ENCODE measurements at places on chromosomes 3 and 15.

DNA sequence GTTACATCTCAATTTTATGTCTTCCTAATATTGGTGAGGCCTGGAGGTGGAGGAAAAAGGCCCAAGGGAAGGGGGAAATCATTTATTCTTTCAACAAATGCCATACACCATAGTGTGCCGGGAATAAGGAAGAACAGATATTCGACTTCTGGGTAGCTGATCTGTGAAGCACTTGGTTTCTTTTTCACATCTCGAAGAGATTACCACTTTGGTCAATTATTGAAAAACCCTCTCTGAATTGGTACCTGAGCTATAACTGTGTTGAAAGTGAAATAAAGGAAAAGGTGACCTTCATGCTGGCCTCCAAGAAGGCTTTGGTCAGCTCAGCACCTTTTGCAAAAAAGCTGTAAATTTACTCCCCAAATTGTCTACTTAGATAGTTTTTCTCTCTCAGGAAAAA, 14.2 kb upstream of the MB21D2 start:
- DNase-seq, result no peak

- DNase-seq, result no peak
These were observed 82.1 kb upstream of the FHIT start for GRCh38 chr3:61333192-61333961.

GRCh38 chr15:56492236-56492635, 27.3 kb upstream of the MNS1 start:
- DNase-seq, result no peak

DNA sequence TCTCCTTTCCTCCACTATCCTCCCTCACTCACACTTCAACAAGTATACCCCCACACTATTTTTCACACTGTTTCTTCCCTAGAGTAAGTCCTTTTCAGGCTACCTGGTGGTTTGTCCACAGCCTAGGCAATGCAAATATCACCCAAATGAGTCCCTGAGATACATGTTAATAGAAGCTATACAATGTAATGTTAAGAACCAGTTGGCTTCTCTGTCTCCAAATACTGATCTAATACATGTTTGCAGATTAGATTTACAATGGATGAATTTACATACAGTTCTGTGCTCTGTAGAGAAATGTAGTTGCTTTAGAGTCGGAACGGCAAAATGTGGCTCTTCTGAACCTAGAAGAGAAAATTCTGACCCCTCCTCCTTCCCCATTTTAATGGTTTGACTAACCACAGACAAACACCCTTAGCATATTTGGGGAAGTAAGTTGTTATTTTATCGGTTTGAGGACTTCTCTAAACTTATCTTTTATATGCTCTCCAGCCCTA, 63.6 kb upstream of the MBNL1 start:
- DNase-seq, result no peak

- no peak for DNase-seq
These were observed 625.8 kb downstream of the OTOL1 start for GRCh38 chr3:162122405-162122804.

DNA sequence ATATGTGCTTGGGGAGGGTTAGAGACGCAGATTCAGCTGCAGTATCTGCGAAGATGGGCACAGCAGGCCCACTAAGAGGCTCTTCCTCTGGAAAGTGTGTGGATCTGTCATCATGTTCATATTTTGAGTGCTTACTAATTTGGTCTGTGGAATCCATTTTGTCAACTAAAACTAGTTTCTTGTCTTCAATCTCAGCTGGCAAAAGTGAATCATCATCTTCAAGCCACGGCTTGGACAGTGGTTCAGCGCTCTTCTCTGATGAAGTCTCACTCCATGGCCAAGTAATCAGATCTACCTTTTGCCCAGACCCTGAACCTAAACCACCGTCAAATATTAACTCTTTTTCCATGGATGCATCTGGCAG, 76.2 kb downstream of the IMPG2 start:
- DNase-seq, result no peak

DNA sequence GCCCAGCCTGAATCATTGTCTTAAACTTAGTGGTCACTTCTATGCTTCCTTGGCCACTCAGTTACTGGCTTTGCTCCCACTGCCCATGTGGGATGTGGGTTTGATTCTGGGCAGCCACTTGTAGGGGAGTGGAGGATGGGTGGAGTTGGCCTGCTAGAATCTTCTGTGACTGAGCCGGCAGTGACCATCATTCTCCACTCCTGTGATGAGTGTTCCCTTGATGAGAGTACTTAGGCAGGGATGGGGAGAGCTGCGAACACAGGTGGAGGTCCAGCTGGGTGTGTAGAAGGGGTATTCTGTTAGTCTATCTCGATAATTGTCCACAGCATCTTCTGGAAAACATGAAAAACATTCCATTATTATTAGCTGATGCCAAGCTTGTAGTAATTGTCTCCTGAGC, 8.0 kb downstream of the TM6SF1 start:
- DNase-seq, result no peak

DNA sequence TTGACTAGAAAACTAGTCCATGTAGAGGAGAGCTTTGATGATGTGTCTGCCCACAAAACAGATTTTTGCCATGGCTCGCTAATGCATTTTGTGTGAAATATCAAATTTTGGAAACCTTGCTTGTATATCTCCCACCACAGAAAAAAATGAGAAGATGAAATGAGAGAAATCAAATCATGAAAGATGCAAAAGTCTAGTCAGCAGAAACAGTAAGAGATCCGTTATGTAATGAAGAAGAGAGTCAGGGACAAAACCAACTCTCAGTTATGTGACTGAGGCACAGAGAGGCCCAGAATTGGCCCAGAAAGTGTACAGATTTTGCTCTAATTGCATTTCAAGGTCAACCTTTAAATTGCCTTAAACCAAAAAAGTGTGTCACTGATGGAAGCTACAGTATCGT, 107.0 kb downstream of the FILIP1L start:
- no peak for DNase-seq

GRCh38 chr3:194272861-194273742, 78.0 kb downstream of the CPN2 start:
- no peak for DNase-seq

DNA sequence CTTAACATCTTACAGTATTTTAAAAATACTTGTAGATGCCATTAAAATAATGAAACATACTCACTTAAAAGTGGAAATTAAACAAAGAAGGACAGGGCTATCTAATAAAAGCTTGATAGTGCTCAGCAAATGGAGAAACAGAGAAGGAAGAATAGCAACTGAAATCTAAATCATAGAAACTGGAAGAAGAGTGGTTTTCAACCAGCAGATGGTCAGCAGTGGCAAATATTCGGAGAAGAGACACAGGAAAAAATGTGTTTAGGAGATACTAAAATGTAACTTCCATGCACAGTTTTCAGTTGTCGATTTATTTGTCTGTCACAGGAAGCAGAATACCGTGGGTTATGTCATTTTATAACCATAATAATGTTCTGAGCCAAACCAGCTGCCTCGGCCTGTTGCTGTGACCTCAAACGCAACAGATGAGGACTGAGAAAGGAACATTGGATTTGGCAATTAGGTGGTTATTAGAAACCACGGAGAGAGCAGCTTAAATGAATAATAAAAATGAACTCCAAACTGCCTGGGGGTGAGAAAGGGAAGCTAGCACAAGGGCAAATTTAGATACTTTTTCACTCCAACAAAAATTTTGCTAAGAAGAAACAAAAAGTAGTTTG, 246.6 kb upstream of the KCNMB2 start:
- no peak for DNase-seq

- no peak for DNase-seq
These were observed 57.6 kb upstream of the PLXND1 start for GRCh38 chr3:129663930-129664646.

GRCh38 chr3:39346785-39347585, 17.5 kb downstream of the CCR8 start:
- no peak for DNase-seq

DNA sequence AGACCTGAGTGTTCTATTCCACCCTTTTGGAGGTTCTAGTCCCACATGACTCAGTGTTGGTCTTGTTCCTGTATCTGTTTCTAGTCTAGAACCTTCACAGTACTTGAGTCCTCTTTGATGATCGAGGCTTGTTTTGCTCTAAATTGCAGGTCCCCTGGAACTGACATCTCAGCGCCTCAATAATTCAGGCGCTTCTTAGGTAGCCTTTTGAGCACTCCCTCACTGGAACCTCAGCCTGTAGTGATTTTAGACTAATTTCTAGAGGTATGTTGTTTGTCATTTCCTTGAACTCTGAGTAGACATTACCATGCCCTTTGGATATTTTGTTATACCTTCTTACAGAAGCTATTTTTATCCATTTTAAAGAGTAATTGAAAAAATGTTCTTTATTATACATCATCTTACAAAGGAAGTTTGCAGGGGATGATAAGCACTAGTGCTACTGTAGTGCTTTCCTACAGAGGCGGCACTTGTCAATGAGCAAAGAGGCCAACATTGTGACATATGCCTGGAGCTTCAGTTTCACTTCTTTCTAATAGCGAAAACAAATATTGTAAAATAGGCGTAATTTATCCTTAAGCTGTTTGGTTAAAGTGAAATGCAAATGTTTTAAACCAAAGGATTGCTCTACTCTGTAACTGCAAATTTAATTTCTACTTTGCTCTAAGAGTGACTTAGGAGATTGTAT, 75.7 kb downstream of the EFL1 start:
- no peak for DNase-seq

DNA sequence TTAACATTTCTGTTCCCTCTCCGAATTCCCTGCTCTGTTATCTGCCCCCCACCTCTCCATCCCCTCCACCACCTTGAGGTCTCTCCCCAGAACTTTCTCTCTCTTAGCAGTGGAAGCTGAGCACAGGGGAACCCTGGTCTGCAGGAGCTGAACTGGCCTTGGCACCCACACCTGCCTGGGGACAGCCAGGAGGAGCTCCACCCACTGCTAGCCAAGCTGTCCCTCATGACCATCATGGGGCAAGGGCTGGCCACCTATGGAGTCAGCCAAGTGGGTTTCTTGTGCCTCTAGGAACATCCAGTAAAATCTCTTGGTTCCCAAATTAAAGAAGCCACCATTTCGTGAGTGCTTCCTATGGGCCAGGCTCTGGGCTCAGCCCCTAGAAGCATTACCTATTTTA, 276.4 kb upstream of the TLE3 start:
- no peak for DNase-seq

DNA sequence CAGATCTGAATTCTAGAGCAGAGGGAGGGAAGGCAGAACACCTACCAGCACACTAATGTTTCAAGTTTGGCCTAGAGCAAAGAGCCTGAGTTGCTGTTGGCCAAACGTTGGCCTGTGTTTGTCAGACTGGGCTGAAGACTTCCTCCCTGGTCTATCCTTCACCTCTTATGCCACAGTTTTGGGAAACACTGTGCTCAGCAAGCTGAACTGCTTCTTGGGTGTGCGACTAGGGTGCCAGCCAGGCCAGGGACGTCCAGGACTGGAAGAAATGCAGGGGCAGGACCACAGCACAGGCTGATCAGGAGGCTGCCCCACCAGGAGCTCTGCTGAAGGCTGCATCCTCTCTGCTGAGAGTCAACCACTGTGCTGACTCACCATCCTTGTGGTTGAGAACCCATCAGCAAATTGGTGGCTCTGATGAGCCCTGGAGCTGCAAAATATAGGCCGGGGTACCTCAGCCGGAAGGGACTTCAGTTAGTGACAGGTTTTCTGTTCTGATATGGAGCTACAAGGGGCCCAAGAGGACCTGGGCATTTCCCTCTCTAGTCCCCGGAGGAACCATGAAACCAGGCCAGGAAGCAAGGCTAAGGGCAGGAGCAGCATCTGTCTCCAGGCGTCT, 131.6 kb upstream of the RASGRP1 start:
- peak; percentile 49 for DNase-seq

- DNase-seq, result no peak
These were observed 212.6 kb downstream of the ZNF621 start for GRCh38 chr3:40737343-40737742.

DNA sequence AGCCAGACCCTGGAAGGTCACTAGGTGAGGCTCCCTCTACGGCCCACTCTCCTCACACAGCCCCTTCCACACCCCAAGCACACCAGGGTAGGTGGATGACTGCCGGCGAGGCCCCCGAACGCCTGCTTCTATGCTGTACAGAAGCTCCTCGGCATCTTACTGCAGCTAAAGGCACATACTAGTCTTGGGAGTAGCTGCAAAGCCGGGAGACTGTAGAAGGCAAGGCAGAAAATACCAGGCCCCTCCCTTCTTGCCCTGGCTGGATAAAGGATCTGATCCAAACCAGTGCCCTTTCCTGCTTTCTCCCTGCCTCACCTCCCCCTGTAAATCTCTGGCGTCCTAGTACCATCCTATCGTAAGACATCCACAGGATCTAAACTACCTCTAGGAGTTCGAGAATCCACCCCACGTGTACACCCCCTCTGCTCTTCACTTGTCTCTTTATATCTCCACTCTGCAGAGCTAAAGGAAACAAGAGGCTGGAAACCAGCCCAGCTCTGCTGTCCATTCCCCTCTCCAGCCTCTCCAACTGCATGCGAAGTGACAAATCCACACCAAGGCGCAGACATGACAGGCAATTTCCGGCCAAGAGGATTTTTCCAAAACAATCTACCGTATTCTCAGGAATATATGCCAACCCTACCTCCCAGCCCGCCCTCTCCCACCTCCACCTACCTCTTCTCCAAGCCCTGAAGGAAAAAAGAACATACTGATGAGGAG, 11.8 kb downstream of the TNK2 start:
- no peak for DNase-seq

GRCh38 chr3:77078279-77078678, 38.4 kb downstream of the ROBO2 start:
- DNase-seq, result no peak

- DNase-seq, result no peak
These were observed 656.7 kb upstream of the CCDC54 start for GRCh38 chr3:106720510-106720909.

- DNase-seq, result no peak
These were observed 230.3 kb upstream of the TLE3 start for GRCh38 chr15:70327856-70328678.

DNA sequence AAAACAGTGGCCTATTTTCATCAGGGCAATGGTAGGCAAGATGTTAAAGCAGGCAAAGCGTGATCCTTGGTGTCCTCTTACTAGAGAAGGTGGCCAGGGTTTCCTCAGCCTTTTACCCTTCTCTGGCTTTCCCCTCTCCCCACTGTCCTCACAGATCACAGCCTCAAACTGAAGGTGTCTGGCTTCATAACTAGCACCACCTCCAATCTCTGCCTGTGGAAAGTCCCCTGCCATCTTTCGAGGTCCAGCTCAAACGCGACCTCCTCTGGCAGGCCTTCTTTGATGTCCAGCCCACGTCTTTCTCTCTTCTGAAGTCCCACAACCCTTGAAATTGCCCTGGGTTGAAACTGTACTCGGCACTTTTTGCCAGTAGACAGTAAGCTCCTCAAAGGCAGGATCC, 35.9 kb downstream of the CYP19A1 start:
- no peak for DNase-seq

All from stimulated activated CD8-positive, alpha-beta memory T cell treated with anti-CD3 and anti-CD28 coated beads, Interleukin-7, amount 100 ng/mL, for 1 hour (primary cell).